Activated T-helper 17 cell treated with anti-CD3 and anti-CD28 coated beads, Interleukin-2, amount 50 U/mL, for 72 hours (primary cell): ENCODE measurements at places on chromosomes 2 and 18.

- ATAC-seq, result peak; percentile 35
Measured at GRCh38 chr2:105796791-105797190, 52.1 kb downstream of the NCK2 start.

GRCh38 chr2:237546876-237547395, 19.4 kb upstream of the PRLH start:
- no peak for ATAC-seq

DNA sequence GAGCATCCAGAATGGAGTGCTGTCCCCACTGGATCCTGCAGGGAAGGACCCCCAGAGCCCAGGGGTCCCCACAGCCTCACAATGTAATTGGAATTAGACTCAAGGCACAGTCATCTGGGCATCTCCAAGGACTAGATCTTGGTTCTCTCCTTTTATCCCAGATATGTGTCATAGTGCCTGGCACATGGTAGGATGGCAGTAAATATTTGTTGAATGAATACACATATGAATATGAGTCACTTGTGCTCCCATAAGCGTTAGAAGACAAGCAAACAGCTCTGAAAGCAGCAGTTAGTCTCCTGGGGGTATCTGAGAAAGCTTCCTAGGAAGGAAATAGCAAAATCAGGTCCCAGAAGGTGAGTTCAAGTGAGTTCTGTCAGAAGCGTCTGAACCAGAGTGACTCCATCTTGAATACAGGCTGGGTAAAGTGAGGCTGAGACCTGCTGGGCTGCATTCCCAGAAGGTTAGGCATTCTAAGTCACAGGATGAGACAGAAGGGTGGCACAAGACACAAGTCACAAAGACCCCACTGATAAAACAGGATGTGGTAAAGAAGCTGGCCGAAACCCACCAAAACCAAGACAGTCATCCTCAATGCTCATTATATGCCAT, 234.1 kb upstream of the ID2 start:
- ATAC-seq, result peak; percentile 24

DNA sequence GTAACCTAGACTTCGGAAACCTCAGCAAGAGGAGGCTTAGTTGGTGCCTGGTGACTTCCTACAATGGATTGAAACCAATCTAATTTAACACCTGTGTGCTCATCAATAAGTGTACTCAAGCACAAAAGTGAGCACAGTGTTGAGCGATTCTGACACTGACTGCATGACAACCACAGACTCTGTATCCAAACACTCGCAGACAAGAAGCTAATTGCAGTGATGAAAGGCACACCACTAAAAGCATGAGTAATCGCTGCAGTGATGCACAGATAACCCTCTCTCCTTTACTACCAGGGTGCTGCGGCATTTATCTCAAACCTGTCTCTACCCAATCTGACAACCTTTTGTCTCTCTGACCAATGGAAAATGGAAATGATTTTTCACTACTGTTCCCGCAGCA, 168.1 kb downstream of the AFF3 start:
- no peak for ATAC-seq

DNA sequence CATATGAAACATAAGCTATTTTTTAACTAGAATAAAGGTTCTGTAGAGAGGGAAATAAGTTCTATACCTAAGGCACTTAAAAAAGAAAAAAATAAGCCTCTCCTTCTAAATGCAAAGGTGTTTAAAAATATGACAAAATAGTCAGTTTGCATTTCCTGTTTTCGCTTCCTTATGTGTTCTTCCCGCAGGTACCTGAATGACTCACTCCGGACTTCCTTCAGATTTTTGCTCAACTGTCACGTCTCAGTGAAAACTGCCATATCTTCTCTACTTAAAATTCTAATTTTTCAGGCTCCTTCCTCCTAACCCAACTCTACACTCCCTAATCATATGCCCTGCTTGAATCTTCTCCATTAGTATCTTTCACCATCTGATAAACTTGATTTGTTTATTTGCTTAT, 1333.1 kb downstream of the LRP1B start:
- no peak for ATAC-seq

GRCh38 chr2:106363791-106364190, 104.4 kb downstream of the RGPD3 start:
- ATAC-seq, result peak; percentile 62
